ENCODE measurements at places on chromosomes 12 and 14.

DNA sequence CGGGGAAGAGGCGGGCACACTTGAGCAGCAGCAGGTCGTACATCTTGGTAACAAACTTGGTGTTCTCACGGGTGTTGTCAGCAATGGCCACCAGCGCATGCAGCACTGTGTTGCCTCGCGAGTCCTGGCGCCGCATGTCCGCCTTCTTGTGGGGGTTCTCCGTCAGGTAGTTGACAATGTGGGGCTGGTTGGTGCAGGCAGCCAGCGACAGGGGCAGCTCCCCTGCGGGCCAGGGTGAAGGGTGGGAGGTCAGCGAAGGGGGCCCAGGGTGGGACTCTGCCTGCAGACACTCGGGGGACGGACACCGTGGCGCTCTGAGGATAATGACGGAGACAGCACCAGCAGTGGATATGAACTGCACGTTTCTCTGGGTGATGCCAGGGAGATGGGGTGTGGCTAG is 34.5 kb downstream of the TRPV4 start:
- DNase-seq, result no peak

- no peak for DNase-seq
Measured at GRCh38 chr14:70441641-70442040, 10.3 kb upstream of the ADAM21 start.

- DNase-seq, result no peak
Measured at GRCh38 chr12:117439531-117440001, 78.1 kb upstream of the NOS1 start.

GRCh38 chr12:6533653-6533922 is 729 bp upstream of the GAPDH start:
- no peak for DNase-seq

DNA sequence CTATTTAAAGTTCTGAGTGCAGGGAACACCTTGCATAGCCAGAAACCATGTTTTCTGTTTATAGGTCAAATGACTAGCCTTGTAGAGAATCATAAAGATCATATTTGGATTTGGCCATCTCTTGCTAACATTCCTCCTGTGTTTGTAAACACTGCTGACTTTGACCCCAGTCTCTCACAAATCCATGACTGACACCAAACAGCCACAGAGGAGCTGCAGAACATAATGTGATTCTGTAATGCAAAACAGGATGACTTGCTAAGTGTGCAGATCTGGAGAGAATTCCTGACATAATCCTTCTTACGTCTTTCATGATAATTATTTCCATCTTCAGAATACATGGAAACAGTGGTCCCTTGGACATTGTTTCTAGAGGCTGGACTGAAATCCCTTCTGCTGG is 211.8 kb downstream of the BMP4 start:
- no peak for DNase-seq

- DNase-seq, result no peak
Measured at GRCh38 chr12:452667-453210, 7.0 kb upstream of the B4GALNT3 start.

DNA sequence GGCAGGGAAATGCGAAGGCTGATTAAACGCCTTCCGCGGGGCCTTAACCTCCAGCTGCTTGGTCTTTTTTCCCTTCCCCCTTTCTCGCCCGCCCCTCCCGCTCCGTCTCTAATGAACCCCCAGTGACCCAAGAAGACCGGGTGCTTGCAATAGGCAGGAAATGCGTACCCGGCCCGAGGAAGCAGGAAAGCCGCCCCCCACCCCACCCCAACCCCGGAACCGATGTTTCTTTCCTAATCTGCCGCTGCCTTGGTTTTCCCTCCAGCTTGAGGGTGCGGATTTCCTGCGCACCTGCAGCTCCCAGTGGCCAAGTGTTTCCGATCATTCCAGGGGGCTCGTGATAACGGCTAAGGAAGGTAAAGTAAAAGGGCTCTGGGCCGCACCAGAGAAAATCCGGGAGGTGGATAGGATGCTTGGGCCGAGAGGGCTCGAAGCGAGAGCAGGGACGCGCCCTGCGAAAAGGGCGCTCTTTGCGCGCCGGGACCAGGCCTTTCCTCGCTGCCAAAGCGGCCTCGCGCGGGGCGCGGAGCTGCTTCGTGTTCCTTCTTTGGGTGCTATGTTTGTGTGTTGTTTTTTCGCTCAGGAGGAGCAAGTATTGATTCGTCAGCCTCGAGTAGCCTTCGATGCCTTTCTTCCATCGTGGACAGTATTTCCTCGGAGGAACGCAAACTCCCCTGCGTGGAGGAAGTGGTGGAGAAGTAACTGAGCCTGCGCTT is 983 bp downstream of the MYF6 start:
- no peak for DNase-seq

GRCh38 chr14:104499784-104500760 is 79.5 kb upstream of the C14orf180 start:
- DNase-seq, result no peak

DNA sequence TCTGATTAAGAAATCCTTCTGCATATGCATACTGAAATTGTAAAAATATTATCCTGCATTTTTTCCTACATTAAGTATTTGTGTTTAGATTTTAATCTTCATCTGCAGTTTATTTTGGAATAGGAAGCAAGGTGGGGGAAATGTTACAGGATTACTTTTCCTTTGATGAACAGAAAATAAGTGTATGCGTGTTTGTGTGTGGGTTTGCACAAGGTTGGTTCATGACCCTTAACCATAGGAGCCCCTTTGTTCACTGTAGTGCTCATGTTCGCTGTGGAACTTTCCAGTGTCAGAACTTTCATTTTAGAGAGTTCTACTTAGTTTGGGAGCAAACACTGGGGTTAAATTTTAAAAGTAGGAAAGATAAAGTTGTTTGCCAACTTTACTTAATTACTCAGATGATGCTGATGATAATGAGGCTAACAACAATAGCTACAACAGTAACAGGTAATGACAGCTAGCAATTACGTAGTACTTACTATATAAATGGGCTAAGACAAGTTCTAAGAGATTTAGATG is 6.4 kb upstream of the A2M start:
- no peak for DNase-seq

DNA sequence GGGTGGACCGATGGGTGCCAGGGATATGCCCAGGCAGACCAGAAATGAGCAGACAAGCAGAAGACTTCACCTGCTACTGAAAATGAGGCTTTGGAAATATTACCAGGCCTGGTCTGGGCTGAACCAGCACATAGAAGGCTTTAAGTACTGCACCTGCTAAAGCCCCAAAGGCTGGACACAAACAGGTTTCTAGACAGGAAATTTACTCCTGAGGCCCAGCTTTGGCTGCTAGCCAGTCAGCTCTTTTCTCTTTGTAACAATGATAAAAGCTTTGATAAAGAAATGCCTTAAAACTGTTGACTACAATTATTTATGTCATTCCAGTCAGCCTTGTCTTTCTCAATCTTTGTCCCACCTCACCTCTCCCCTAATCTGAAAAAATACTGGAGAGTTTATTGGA is 228.9 kb upstream of the EGLN3 start:
- DNase-seq, result no peak

DNA sequence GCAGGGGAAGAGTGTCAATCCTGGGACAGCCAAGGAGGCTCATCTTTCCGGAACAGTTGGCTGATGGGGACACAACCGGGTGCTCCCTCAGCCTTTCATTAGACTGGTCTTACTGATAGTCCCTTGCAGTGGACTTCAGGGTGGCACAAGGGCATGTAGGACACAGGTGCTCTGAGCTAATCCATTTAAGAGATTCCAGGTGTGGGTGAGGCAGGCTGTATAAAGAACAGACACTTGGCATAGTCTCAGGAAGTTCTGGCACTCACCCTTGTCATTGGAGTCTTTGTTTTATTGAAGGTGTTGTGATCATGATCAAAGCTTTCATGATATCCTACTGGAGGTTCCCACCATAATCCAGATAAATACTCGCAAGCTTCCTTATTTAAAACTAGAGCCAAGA is 341.6 kb downstream of the EMP1 start:
- DNase-seq, result no peak

GRCh38 chr12:77686760-77687159 is 143.9 kb upstream of the NAV3 start:
- DNase-seq, result peak; percentile 6

- DNase-seq, result no peak
Measured at GRCh38 chr12:21823581-21823980, 49.1 kb upstream of the KCNJ8 start.

DNA sequence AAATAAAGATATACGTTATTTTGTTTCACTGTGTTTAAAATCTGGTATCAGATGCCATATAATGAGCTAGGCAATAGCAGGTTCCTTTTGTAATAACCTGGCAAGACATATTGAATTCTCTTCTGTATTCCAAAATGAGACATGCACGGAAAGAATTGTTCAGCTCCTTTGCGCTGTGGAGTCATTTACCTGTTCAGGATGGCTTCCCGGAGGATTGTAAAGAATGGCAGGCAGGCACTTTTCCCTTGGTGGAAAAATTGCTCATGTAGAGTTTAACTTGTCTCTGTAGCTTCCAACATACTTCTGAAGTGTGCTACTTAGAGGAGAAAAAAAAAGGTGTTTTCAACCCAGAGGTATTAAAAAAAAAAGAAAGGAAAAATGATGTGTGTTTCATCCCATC is 805.2 kb downstream of the GALC start:
- no peak for DNase-seq

GRCh38 chr12:131250028-131250950 is 296.6 kb downstream of the ADGRD1 start:
- no peak for DNase-seq

DNA sequence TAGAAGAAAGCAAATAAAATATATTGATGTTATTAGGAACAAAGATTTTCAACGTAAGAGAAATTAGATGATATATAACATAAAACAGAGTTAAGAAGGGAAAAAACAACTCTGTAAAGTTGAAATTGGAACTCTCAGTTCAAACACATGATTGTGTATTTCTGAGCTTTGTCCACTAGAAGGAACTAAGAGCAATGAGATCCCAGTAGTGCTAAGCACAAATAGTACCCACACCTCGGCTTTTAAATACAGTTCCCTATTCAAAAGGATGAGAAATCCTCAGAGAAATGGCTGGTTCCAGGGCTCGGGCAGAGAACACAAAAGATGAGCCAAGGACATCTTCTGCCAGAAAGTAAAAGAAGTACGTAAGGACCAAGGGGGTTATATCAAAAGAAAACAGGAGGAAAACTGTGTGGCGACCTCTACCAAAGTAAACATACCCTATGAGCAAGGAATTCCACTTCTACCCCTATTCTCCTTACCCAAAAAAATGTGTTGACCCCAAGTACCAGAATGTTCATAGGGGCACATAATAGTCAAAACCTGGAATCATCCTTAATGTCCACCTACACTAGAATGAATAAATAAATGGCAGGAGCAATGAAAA is 96.6 kb downstream of the SPTSSA start:
- no peak for DNase-seq

DNA sequence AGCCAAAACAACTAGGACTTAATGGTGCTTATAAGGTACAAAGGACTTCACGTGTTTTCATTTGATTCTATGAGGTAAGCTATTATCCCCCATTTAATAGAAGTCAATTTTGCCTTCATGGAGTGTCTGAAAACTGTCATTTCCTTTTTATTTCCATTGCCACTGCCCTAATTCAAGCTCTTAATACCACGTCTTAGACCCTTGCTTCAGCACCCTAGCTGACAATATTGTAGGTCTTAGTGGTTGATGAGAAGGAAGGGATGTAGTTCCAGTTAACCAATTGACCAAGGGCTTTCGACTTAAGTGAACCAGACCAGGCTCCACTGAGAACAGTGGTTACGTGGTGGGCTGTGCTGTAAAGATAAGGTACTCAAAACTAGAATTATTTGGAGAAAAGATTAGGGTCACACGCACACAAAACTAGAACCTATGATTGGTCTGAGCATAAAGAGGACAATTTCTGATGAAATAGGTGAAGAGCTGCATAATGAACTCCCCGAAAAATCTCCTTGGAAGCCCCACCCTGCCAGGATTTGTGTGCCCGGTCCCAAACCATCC is 9.6 kb upstream of the ASIC1 start:
- no peak for DNase-seq

DNA sequence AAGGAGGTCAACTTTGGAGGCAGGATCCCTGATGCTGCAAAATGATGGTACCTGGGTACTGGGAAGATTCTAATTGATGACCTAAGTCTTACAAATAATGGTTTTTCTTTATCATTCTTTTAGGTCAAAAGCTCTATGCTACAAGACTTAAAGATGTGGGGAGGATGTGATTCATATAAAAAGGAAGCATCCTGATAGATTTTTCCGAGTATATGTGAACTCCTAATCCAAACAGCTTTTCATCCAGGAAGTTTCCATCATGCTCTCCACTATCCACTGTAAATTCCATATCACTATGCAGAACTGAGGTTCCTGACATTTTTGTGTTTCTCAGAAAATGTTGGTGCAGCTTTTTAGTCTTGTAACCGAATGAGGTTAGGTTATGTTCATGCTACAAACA is 293.2 kb downstream of the PAWR start:
- no peak for DNase-seq

- peak; percentile 98 for DNase-seq
Measured at GRCh38 chr12:86712425-86712843, 456.2 kb upstream of the MGAT4C start.

GRCh38 chr12:45725631-45726602 is 3.6 kb upstream of the ARID2 start:
- DNase-seq, result peak; percentile 46

DNA sequence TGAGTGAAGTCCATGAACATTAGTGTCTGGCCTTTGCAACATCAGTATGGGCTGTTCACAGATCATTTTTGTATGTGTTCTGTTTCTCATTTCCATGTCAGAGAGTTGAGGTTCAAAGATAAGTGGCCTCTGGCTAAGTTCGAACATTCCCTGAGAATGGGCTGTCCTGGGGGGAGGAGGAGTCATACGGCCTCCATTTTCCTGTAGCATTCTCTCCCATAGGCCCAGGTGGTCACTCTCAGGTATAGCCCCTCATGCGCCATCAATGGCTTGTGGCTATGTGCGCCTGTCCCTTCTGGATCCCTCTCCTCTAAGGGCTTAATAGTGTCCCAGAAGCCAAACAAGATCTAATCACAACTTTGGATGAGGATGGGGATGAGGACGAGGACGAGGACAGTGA is 165.0 kb downstream of the PAX9 start:
- no peak for DNase-seq

DNA sequence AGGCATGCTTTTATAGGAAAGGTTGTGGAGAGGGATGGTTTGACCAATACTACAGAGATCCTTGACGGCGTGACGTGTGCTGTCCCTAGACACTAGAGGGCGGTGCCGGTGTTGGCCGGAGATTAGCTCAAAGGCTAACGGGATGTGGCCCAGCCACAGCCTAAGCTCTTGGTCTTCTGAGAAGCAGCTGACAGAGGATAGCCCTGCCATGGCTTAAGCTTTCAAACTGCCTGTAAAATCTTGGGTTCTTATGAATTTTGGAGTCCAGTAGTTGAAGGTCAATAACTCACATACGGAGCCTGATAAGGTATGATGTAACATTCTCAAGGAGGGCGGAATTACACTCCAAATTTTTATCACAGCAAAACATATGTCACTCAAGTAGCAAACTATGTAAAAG is 515.7 kb upstream of the ATXN7L3B start:
- DNase-seq, result peak; percentile 28

DNA sequence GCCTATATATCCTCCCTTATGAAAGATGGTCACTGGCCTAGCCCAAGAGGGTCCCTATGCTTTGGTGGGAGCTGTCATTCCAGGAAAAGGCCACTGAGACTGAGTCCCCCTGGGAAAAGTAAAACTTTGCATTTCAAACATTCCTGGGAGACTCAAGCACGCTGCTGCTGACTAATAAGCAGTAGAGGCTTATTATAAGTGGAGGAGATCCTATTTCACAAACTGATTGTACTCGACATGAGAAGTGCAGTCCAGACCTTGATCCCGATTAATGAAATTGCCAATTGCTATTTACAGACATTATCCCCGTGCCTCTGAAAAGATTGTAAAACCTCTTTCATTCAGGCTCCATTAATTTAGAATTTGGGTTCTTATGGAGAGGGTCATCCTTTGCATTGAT is 96.6 kb downstream of the EMP1 start:
- no peak for DNase-seq

- DNase-seq, result no peak
Measured at GRCh38 chr12:31645924-31646323, 13.6 kb upstream of the ETFBKMT start.
